ENCODE measurements at places on chromosomes 2 and 18.

GRCh38 chr2:64420677-64421076 lies 33.3 kb upstream of the LGALSL start:
- no peak for DNase-seq

DNA sequence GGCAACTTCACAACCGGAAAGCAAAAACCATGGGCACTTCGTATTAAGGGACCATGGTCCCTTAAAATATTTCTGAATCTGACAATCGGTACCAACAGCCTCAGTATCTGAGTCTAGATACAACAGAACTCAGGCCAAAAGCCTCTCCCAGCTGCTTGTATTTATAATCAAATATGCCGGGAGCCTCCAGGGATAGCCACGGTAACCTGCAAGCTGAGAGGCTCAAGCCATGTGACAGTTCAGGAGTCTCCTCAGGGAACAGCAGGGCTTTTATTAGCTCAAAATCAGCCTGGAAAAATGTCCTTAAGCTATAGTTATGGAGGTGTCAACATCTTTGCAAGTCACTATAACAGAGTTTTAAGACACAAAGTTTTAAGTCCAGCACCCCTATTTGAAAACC lies 352.8 kb upstream of the GYPC start:
- DNase-seq: no peak

DNA sequence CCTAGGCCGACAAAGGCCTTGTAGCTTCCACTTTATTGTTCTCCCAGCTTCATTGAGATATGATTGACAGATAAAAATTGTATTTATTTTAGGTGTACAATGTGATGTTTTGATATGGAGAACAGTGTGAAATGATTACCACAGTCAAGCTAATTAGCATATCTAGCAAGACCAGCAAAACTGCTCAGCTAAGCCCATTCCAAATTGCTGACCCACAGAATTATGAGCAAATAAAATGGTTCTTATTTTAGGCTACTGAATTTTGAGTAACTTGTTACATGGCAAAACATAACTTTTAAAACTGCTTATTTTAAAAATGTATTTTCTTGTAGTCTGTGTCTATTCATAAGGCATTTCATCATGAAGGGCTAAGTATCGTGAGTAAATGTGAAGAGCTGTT lies 8.6 kb upstream of the SELENOI start:
- DNase-seq: no peak

DNA sequence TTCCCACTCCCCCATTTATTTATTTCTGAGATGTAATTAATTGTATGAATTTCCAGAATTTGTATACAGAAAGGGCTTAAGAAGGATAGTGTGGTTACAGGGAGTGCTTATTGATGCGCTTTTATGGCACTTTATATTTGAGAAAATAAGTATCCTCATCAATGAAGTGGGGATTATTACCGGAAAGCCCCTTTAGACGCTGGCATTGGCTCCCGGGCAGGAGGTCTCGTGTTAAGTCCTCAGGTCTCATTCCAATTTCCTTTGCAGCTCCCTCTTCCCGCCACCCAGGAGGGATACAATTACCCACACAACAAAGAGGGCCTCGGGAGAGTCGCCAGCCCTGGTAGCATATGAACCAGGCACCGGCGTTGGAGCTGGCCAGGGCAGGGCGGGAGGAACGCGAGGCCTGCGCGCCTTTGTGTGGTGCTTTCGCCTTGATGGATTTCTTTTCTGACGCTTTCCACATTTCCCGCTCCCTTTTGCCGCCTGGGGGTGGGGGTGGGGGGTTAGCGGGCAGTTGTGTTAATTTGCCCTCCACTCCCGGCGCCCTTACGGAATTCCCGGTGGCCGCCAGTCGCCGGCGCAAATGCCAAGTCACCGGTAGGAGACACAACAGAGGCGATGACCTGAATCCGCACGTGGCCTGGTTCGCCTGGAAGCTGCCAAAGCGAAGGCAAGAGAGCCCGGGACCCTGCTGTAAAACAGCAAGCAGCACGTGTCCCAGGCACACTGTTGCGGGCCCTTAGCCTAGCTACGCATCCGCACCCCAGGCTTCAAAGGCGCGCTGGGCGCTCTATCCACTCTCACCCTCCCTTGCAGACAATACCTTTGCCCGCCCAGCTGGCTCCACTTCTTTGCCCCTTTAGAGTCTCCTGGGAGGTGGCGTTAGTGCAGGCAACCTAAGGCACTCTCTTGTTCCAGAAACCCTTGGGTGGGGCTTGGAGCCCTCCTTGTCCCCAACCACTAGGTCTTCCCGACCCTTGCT lies 3.3 kb downstream of the GAD1 start:
- no peak for DNase-seq

DNA sequence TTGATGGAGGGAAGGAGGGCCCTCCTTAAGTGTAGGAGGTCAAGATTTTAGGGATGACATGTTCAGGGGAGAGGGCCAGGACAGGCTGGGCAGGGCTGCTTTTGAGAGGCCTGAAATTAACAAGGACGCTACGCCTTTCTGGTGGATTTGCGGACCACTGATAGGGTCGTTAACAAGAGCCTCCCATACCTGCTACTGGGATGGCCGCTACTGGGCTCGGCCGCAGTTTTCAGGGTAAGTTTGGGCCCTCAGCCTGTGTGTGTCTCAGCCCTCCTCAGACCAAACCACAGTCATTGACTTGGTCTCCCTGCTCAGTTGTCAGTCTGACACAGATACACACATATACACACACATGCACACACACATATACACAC lies 180.9 kb downstream of the SMAD2 start:
- DNase-seq: no peak

- no peak for DNase-seq
Measured at GRCh38 chr2:23565814-23566213, 180.8 kb downstream of the KLHL29 start.

DNA sequence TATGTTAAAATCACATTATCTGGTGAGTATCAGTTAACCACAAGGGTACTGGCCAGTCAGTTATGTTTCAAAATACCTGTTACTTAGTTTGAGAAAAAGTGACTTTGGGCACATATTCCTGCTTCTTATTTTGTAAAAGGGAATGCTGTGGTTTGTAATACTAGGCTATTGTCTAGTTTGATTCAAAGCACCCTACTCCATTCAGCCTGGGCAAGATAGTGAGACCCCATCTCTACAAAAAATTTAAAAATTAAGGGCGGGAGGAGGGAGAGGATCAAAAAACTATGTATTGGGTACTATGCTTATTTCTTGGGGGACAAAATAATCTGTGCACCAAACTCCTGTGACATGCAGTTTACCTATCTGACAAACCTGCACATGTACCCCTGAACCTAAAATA lies 18.9 kb downstream of the MBD5 start:
- no peak for DNase-seq

DNA sequence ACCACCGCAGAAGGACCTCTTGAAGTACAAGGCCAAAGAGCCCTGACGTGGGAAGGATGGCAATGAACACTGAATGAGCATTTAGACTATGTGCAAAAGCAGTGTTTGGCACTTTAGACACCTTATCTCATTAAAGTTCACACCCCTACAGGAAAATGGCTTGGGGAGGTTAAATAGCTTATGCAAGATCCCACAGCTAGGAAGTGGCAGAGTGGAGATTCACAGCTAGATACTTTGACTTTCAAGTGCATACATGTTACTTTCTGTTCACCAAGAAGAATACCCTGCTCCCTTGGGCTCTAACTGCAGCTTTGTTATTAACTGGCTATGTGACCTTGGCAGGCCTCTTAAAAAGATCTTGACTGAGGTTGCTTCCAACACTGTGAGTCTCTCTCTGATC lies 58.2 kb downstream of the ICOS start:
- no peak for DNase-seq

DNA sequence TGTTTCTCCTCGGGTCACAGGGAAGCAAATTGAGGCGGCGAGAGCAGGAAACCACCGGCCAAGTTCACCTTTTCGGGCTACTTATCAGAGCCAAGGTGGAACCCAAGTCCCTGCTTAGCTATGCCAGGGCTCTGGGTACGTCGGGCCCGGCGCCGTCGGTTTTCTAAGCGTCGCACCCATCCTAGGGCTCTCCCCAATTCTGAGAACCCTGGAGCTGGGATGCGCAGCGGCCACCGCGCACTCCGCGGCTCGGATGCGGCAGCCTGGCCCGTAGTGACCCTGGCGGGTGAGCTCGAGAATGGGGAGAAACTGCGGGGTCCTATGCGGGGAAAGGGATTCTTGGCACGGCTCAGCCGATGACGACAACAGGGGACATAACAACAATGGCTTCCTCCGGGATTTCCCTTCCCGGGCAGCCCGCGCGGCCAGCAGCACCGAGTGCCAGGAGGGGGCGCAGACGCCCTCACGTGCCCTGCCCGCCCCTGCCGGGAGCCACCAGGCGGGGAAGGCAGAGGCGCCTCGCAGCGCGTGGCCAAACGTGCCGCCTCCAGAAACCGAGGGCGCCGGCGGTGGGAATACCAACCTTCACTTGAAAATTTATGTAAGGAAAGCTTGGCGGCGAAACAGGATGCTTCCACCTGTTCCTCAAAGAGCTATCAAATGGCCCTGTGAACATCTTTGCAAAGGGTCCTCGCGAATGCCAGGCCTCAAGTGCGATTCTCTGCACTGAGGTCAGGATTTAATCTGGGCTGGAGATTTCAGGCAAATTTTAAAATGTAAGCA lies 2.1 kb upstream of the SLC30A3 start:
- no peak for DNase-seq

DNA sequence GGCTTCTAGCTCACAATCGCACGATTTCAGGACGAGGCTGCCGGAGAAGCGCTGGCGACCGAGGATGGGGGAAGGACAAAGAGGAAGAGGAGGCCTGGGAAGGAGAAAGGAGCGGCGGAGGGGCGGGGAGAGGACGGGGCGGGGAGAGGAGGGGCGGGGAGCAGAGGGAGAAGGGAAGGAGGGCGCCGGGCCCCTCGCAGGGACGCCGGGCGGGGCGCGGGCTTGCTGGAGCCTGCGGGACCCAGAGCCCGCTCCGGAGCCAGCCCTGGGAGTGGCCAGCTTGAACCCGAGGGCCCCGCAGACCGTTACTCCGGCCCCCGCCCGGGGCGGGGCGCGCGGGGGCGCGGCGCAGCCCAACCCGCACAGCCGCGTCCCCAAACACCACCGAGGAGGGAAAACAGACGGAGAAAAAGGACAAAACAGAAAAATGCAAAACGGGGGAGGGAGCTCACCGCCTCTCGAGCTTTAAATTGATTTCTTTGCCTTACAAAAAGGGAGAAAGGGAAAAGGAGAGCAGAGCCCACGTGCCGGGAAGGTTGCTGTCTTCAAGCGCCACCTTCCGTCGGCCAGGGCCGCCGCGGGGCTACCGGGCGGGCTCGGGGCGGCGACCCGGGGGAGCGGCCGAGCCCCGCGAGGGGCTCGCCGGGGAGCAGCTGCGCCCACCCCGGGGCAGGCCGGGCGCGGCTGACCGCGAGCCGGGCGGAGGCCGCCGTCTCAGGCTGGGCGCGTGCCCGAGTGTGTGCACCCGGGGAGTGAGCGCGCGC lies 781 bp upstream of the SOX11 start:
- no peak for DNase-seq

DNA sequence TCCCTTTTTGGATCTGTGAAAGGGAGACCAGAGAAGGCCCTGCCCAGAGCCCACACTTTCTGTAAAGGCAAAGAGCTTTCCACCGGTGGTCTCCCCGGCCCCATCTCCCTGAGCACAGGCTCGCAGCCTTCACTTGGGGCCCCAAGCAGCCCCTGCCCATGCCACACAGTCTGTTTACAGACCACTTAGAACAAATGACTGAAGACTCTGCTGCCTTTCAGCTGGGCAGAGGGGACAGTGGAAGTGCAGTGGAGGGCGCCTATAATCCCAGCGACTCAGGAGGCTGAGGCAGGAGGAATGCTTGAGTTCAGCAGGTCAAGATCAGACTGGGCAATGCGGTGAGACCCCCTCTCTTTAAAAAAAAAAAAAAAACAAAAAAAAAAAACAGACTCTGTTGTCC lies 28.9 kb downstream of the SERTAD2 start:
- no peak for DNase-seq

- DNase-seq: no peak
Measured at GRCh38 chr2:237754182-237754581, 44.4 kb upstream of the RBM44 start.

- DNase-seq: no peak
Measured at GRCh38 chr2:201909961-201910361, 103.6 kb downstream of the CDK15 start.

DNA sequence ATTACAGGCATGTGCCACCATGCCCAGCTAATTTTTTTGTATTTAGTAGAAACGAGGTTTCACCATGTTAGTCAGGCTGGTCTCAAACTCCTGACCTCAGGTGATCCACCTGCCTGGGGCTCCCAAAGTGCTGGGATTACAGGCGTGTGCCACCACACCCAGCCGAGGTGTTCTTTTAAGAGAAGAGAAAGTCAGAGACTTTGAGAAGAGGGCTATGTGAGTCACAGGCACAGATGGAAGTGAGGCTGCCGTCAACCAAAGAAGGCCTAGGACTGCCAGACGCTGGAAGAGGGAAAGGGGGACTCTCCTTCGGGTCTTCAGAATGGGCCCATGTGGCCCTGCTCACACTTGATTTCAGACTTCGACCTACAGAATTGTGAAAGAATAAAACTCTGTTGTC lies 67.2 kb upstream of the SH3BP4 start:
- no peak for DNase-seq

DNA sequence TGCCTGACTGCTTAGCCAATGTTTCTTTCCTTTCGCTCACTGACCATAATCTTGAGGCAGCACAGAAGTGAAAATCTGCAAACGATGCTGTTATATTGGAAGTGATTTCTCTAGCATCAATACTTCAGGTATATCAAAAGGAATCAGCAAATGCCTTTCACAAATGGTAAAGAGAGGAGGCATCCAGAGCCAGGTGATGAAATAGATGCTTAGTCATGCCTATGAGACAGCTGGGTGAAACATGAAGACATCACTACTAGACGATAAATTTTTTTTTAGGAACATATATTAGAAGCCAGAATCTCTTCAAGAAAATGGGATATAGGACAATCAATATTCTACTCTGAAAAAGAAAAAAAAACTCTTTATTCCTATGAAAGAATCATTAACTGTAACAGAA lies 249.2 kb upstream of the SLC39A10 start:
- no peak for DNase-seq

GRCh38 chr18:76839086-76839794 lies 16.9 kb downstream of the ZNF236 start:
- DNase-seq: no peak

- DNase-seq: no peak
Measured at GRCh38 chr18:77444385-77444784, 194.7 kb downstream of the GALR1 start.

GRCh38 chr2:74768401-74768914 lies 65.5 kb upstream of the HK2 start:
- no peak for DNase-seq

- no peak for DNase-seq
Measured at GRCh38 chr2:215571689-215572088, 135.8 kb upstream of the FN1 start.

DNA sequence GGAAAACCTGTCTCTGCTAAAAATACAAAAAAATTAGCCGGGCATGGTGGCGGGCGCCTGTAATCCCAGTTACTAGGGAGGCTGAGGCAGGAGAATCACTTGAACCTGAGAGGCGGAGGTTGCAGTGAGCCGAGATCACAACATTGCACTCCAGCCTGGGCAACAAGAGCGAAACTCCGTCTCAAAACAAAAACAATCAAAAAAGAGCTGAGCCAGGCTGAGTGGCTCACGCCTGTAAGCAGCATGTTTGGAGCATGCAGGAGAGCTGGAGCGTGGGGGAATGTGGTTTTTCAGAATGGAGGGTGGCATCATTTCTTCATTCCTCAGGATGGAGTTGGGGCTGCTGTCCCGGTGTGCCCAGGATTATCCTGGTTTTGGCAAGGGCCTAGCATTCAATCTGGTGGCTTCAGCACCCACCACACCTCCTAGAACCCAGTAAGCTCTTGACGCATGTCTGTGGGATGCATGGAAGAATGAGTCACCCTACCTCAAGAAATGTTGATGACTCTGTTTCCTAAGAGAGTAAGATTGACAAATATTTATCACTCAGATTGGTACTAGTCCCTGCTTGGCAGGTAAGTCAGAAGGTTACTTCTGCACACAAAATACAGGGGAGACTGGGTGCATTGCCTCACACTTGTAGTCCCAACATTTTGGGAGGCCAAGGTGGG lies 90.2 kb upstream of the ODC1 start:
- no peak for DNase-seq

Data from iPS DF 6.9 (cell line).